AG09309 (cell line): ENCODE measurements at places on chromosomes 16 and 17.

- no peak for DNase-seq
Observed at GRCh38 chr17:39894681-39895376, 23.6 kb downstream of the GSDMB start.

GRCh38 chr16:75305364-75306098 is 54.1 kb upstream of the BCAR1 start:
- DNase-seq = peak; percentile 100

GRCh38 chr17:80452173-80452915 is 24.1 kb downstream of the NPTX1 start:
- no peak for DNase-seq

GRCh38 chr16:3036726-3037315 is at the start of gene BICDL2:
BICDL2 (minus strand) TSS chr16:3036944; CDS start chr16:3035496, 1,448 bp downstream.
- no peak for DNase-seq

DNA sequence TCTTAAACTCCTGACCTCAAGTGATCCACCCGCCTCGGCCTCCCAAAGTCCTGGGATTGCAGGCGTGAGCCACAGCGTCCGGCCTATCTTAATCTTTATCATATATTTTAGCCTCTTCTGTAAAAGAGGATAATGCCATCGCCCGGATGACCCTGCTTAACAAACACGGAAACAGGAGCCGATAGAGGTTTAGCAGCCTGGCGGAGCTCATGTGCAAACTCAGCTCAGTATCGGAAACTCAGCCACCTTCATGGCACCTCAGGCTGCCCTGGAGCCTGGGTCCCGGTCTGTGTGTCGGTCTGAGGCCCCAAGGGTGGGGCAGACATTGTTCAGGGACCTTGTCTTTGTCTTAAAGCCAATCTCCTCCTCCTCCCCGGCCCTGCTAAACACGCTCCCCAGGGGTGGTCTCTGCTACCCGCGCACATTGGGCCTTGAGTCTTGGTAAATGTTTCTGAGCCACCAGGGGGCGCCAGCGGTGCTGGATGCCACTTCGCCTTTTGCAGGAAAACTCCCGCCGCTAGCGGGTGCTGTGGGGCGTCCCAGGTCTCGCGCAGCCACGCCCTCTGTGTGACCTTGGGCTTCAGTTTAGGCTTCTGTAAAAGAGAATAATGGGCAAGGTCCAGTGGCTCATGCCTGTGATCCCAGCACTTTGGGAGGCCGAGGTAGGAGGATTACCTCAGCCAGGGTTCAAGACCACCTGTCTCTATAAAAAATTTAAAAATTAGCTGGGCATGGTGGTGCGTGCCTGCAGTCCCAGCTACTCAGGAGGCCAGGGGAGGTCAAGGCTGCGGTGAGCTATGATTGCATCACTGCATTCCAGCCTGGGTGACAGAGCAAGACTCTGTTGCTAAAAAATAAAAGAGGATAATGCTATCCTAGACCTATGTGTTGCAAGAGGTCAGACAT is 2.7 kb downstream of the CETP start:
- peak; percentile 68 for DNase-seq

DNA sequence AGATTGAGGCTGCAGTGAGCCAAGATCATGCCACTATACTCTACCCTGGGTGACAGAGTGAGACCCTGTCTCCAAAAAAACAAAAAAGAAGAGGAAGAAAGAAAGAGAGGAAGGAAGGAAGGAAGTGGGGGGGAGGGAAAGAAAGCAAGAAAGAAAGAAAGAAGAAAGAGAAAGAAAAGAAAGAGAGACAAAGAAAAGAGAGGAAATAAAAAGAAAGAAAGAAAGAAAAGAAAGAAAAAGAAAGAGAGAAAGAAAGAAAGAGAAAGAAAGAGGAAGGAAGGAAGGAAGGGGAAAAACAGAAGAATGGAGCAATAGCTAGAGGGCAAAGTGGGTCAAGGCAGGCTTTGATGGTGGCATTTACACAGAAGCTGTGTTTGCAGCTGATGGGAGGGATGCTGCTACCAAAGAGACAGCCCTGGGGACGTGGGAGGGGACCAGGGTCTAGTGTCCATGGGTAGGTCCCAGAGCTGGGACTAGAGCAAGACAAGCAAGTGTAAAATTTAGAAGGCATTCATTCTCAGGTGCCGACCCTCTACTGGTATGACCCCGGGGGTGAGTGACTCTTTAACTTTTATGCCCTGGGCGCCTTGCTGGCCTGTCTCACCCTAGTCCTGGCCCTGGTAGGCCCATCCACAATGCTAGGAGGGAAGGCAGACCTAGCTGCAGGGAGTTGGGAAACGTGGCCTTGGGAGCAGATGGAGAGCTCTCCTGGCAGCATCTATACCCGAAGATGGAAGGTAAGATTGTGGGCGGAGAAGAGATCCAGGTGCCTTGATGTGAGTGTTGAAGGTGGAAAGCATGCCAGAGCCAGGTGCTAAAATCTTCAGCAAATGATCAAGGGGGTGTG is 2.0 kb upstream of the CES3 start:
- no peak for DNase-seq

DNA sequence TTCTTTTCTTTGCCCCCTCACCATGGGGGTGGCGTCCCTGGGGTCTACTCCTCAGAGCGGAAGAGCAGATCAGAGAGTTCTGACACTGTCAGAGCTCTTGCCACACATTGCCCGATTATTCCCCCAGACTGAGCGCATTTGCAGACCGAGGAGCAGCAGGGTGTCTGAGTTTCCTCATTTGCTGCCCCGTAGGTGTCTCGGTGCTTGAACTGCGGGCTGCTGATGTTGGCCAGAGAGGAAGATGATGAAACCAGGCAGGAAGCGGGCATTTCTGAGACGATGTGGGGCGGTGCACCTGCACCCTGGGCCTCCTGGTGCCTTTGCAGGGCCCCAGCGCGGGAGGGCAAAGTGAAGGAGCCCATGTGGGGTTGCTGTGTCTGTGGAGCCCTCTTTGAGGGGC is 55.2 kb downstream of the ARSG start:
- no peak for DNase-seq

GRCh38 chr17:36612323-36612722 is 10.9 kb downstream of the MRM1 start:
- no peak for DNase-seq

DNA sequence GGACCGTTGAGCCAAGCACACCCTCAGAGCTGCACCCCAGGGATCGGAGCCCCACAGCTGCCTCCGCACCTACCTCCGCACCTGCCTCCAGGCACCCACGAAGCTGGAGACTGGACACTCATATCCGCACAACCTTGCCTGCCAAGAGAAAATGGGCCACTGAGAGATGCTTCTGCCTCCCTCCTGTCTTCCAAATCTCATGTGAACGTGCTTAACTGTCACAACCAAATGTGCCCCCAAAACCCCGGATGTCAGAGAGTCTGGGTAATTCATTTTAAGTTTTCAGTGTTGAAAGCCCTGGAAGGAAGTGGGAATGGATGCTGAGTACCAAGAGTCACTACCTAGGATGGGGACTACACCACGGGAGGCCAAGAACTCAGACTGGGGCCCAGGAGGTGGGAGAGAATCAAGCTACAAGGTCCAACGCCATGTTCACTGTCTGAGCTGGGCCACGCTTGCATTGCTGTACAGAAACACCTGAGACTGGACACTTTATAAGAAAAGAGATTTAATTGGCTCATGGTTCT is 49.5 kb upstream of the MEAK7 start:
- DNase-seq = no peak

GRCh38 chr17:68783861-68784260 is 171.3 kb downstream of the ABCA8 start:
- DNase-seq = no peak

- DNase-seq = no peak
Observed at GRCh38 chr16:49494891-49495566, 121.4 kb downstream of the C16orf78 start.

- no peak for DNase-seq
Observed at GRCh38 chr16:53771655-53772497, 67.9 kb downstream of the FTO start.

DNA sequence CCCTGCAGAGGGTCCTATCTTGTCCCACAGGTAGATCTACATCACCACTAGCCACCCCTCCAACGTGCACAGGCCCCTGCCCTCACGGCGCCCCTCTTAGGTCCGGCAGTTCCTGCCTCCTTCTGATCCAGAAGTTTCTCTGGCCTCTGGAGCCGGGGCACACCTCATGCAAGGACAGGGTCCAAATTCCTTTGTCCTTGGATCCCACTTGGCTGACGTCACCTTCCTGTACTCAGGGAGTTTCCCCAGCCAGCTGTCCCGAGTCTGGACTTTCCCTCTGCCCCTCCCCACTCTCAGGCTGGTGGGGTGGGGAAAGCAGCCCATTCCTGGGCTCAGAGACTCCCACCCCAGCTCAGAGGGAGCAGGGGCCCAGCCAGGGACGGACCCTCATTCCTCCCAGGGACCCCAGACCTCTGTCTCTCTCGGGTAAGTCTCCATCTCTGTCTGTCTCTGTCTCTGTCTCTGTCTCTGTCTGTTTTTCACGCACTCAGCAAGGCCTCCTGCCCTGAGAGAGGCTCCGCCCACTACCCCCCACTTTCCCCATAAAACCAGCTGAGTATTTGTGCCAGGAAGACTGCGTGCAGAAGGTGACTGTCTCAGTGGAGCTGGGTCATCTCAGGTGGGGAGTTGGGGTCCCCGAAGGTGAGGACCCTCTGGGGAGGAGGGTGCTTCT is at the start of gene IL32:
Gene IL32, plus strand, starts transcription at position 572 of the 673 bp plus-strand sequence. CDS start 172 bp downstream, outside the sequence.
- DNase-seq = no peak

DNA sequence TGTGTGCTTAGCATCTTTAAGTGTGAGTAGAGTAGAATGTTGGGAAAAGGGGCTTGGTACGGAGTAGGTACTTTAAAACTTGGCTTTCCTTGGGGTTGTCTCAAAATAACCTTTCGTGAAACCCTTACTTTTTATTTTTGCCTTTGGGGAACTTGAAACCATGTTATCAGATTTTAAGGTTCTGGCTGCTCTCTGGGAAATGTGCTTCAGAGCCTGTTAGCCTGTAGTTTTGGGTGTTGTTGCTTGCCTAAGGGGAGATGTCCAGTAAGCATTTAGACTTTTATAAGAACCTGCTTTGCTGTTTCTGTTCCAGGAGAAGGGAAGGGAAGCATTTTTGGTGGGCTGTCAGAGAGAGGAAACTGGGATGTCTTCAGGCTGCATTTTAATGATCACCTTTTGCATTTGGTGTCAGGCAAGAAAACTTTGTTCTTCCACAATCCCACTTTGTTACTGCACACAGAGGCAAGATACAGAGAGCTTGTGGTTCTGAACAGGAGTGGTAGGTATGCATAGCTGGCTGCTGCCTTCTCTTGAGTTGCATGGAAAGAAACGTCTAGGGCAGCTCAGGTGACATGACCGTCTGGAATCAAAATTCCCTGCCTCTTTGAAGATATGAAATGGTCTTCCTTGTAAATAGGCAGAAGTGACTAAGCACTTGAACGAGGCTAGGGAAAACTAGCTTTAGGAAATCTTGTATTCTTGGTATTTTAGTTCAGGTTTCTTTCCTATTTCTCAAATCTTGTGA is 1.7 kb downstream of the RABEP1 start:
- DNase-seq = no peak

DNA sequence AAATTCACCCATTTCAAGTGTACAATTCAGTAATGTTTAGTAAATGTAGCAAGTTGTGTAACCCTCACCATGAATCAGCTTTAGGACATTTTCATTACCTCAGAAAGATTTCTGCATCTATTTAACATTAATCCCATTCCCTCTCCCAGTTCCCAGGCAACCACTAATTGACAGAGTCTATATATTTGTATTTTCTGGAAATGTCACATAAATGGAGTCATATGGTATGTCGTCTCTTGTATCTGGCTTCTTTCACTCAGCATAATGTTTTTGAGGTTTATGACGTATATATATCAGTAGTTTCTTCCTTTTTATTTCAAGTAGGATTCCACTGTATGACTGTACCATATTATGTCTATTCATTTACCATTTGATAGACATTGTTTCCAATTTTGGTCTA is 199.8 kb downstream of the CYB561 start:
- no peak for DNase-seq

DNA sequence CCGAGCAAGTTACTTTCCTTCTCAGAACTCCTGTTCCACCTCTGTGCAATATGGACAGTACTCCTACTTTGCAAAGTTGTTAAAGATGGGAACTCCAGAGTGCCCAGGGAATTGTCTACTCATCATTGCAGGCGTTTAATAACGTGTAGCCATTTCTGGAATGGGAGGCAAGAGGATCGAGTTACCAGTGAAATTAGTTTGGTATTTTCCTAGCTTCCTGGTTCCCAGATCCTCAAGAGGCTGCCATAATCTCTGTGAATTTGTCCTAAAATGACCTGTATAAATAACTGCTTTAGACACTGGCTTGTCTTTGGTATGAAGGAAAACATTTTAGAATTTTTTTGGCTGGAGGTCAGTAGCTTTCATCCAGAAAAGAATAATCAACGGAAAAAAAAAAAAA is 27.7 kb downstream of the WWOX start:
- peak; percentile 7 for DNase-seq

DNA sequence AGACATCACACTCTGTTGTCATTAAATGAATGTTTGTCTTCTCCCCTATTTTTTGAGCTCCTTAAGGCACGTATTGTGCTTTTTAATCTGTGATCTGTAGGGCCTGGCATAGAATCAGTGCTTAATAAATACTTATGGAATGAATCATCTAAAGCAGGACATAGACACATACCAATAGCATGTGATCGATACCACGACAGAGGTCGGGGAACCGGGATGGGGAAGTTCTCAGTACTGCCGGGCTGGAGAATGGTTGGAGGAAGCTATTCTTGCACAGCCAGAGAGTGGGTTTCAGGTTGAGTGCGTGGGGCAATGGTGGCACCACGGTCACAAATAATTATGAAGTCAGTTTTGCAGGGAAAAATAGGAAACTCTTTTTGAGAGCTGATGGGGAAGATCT is 26.8 kb downstream of the NLRP1 start:
- DNase-seq = peak; percentile 31

DNA sequence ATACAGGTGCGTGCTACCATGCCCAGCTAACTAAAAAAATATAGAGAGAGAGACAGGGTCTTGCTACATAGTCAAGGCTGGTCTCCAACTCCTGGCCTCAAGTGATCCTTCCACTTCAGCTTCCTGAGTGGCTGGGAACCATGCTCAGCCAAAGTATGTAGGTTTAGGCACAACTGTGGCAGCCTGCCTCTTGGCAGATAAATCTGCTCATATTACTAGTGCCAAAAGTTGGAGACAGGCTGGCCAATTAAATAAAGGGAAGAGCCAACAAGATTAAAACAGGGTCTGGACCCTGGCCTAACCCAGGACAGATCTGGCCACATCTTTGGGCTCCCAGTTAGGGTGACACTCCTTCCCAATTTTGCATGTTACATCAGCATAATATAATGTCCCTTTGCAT is 151.7 kb downstream of the CBLN1 start:
- DNase-seq = no peak
